ENCODE measurements at places on chromosomes 1 and 21.

GRCh38 chr1:14812189-14812588 is 213.7 kb downstream of the KAZN start:
- DNase-seq: no peak

GRCh38 chr1:243447347-243447746 is 191.5 kb downstream of the SDCCAG8 start:
- peak; percentile 22 for DNase-seq

DNA sequence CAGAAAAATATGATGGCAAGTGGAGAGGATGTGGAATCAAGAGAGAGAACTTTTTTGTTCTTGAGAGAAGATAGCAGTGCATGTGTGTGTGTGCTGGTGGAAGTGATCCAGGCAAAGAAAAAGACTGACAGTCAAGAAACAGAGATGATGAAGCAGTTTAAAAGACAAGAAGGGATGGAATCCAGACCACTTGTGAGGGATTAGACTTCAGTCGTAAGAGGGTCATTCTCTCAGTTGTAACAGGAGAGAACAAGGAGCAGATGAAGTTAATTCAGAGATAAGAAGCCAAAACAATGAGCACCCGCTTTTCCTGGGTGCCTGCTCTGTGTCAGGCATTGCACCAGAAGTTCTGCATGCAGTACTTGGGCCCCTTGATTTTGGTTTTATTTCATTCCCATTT is 76.6 kb downstream of the RNF220 start:
- no peak for DNase-seq

DNA sequence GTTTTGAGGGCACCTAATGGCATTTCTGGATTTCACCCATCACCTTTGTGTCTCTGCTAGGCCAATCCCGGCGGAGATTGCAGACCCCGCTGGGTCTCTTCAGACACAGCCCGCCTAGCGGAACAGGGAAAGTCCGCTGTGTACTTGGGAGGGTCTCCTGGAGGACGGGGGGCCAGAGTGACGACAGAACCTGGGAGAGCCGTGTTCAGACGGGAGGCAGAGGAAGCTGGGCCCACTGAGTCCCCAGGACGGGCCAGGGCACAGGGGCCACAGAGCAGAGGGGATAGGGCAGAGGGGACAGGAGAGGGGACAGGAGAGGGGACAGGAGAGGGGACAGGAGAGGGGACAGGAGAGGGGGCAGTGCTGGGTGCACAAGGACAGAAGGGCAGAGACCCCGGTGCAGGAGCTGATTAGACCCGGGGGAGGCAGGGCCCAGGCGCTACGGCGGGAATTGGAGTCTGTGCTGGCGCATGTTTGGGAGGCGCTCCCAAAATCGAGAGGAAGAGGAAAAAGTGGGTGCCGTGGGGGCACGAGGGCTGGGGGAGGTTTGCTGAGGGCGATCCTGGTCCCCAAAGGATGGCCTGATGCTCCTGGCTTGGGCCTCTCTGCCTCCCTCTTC is 12.7 kb downstream of the TRPM2 start:
- DNase-seq: no peak

DNA sequence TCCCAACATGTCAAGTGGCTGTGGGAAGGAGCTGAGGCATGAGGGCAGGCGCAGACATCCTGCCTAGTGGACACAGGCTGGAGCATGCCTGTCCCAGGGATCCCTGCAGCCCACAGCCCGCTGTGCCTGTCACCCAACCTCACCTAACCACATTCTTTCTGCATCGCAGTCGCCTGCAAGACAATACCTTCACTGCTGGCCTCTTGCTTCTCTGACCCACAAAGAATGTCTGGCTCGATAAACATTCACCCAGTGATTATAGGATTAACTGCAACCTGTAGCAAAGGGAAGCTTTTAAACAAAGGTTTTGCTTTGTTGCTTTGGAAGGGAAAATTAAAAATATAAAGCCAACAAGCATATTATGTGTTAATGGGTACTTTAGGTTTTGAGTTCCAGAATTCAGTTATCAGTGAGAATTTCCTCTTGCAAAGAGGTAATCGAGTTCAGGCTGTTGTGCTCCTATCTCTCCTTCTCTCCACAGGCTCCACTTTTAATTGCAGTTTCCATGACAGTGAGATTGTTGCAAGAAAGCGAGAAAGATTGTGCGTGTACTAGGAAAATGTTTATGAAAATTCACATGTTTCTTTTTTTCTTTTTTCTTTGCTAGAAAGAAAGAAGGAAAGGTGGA is 40.0 kb upstream of the ZNF648 start:
- DNase-seq: no peak

DNA sequence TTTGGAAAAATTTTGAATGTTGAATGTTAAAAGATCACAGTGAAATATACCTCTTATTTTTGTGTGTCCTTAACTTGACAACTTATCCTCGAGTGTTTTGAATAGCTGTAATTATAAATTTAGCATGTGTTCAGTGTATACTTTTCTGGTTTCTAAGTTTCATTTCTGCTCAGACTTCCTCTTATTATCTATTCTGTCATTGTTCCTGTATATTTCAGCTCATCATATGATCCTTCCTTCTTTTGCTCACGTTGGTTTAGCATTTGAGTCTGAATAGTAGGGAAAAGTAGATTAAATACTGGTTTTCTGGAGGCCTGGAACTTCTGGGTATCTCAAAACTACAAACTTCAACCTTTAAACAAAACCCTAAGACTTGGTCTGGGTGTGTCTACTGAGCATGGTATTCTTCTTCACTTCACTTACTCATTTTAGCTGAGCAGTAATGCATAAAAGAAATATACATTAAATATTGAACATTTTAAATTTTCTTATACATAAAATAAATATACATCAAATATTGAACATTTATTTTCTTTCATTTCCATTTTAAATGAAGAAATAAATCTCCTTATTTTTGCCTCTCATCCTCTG is 3.3 kb upstream of the ATP6V1G3 start:
- peak; percentile 24 for DNase-seq

DNA sequence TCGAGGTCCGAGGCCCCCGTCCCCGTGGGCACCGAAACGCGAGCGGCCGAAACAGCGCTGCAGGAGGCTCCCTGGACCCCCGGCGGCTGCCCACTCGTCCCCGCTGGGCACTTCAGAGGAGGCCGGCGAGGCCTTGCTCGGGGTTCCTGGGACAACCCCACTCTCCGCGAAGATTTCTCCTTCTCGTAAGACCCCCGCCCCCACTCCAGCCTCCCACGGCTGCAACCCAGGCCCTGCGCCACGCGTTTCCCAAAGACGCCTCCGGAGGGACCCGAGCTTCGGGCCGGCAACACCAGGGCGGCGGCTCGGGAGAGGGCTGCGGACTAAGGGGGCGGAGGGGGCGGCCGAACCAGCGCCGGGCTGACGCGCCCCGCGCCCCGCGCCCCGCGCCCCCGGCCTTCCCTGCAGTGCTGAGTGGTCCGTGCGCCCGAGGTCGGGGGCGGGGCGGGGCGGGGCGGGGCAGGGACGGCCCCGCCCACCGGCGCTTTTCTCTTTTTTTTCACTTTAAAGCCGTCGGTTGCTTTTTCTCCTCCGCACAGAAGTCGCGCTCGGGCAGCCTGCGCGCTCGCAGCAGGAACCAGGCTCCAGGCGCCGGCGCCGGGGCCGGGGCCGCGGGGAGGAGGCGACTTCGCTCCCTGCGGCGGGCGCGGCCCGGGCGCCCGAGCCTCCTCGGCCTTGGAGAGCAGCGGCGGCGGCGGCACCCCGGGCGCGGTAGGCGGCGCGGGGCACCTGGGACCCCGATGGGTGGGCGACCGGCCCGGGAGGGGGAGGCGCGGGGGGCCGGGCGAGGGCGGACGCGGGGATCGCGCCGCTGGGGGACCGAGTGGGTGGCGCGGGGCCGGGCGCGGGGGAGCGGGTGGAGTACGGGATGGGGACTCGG is at the start of gene SPSB1:
Gene SPSB1 (plus strand): TSS at position 534 of the 880 bp plus-strand sequence. CDS start 62,998 bp downstream, outside the sequence.
- peak; percentile 79 for DNase-seq

- no peak for DNase-seq
These were observed 15.1 kb downstream of the RNF223 start for GRCh38 chr1:1058921-1059493.

- no peak for DNase-seq
These were observed 3.5 kb upstream of the IVL start for GRCh38 chr1:152904688-152905440.

DNA sequence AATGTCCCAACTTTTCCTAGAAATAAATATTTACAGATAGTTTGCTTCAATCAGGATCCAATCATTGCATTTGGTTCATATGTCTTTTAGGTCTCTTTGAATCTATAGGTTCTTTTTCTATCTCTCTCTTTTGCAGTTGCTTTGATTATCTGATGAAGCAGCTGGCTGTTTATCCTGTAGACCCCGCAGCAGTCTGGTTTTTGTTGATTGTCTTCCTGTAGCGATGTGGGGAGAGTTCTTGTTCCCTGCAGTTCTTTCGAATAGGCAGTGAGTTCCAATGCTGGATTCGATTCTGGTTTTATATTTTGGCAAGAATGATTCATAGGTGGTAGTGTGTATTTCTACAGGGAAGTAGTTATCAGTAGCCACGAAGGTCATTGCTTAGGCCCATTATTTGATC is 7.4 kb upstream of the MIXL1 start:
- DNase-seq: no peak

- no peak for DNase-seq
These were observed 496.0 kb downstream of the AGBL4 start for GRCh38 chr1:49527606-49528305.

DNA sequence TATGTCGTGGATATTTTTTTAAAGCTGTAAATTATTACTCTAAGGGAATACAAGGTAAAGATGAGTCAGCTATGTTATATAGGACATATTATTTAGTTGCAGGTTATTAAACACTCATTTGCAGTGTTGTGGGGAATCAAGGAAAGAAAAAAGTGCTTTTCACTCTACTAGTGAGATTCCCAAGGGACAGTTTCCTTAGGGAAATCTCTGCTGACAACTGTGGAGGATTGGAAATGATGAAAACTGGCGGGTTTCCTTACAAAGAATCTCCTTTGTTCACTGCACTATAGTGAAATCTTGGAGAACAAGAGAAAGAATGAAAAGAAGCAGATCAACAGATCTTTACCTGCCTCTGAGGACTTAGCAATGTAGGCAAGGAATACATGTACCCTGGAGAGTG is 24.5 kb upstream of the TRIM45 start:
- DNase-seq: no peak

DNA sequence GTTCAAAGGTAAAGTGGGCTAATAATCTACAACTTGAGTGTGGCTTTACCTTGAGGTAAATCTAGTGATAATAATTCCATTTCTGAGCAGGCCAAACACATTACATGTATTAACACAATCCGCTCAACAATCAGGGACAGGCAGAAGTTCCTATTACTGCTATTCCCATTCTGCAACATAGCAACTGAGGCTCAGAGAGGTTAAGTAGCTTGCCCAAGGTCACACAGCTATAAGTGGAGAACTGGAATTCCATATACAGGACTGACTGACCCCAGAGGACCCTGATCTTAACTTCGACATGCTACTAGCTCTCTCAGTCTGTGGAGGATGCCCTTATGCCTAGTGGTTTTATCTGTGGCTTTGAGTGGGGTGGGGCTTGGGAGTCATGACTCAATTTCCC is 110.1 kb downstream of the TRABD2B start:
- no peak for DNase-seq

- no peak for DNase-seq
These were observed 55.2 kb upstream of the C1orf174 start for GRCh38 chr1:3955196-3955772.

GRCh38 chr1:245822996-245823395 is 668.2 kb downstream of the KIF26B start:
- peak; percentile 21 for DNase-seq

DNA sequence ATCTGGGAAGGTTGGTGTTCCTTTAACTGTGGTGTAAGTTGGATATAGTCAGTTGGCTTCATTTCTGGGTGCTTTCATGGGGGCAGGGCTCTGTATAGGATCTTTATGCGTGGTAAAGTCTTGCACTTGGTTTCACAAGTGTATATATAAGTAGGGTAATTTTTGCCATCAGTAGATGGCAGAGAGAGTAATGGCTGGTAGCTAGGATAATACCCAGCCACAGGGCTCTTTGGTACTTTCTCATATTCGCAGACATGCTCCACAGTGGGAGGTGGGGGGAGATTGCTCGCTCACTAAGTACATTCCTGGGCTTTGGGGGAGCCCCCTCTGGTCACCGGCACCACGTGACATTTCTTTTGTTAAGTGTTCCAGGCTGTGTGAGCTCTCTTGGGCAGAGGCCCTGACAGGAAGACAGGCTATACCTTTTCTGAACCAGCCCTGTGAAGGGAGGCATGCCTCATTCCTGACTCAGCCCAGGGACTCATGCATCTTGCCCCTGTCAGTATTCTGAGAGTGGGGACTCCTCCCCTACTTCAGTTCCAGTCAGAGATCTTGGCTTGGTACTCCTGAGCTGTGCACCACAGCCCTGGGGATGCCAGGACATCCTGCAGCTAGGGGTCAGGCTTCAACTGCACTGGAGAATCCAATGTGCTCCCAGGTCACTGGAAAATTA is 37.6 kb downstream of the FCRL2 start:
- DNase-seq: no peak

DNA sequence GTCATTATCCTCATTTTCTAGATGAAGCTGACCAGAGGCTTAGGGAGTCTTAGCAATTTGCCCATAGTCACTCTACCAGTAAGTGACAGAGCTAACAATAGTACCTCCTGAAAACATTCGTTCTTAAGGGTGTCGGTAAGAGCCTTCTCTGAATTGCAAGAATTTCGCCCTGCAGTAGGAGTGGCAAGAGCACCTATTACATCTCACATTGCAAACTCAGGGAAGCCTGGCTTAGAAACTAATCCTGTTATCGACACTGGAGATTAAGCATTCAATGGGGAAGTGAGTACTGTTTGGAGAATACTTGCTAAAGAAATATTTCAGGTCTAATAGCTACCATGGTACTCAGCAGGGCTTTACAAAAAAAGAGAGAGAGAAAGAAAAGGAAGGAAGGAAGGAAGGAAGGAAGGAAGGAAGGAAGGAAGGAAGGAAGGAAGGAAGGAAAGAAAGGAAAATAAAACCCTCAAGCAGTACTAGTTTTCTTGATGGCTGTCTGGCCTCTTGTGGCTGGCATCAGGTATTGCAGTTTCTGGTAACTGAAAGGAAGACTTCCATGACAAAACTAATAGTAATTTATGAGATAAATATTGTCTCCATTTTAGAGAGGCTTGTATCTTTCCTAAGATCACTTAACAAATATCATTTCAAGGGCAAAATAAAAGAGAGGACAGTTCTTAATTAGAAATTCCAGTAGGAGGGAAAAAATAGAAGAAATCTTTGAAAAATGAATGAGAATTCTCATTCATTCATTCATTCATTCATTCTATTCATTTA is 10.4 kb downstream of the C1orf226 start:
- peak; percentile 37 for DNase-seq

GRCh38 chr1:47230692-47231300 is 1.2 kb downstream of the TAL1 start:
- DNase-seq: no peak

- no peak for DNase-seq
These were observed 428.4 kb upstream of the B3GALT2 start for GRCh38 chr1:193614817-193615216.

GRCh38 chr1:182889997-182890396 is 50.9 kb downstream of the DHX9 start:
- peak; percentile 78 for DNase-seq

DNA sequence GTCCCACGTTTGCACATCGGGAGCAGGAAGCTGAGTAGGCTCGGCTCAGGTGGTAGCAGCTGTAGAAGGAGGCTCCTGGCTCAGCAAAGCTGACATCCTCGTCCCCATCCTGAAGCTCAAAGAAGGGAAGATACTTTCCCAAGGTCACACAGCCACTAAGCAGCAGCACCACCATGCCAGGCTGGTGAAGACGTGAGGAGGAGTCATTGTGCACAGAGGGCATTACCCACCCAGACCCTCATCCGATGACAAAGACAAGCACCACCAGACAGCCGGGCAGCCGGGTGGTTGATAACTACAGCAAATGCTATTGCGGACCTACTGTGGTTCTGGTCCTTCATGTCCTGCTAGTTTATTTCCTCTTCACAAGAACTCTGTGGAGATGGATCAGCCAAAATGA is 186.9 kb downstream of the MATN1 start:
- DNase-seq: no peak

- DNase-seq: no peak
These were observed 95.7 kb upstream of the PALMD start for GRCh38 chr1:99550198-99550597.
